GM23338 (cell line): ENCODE measurements at places on chromosomes 13 and 19. TPM values are rescaled to one million over a fixed set of nuclear protein-coding genes. Genes with fewer than 3 reads are reported as not detected.

Gene ZNF254
- 13.1 and 14.4 TPM in 2 replicates for polyA plus RNA-seq

Gene TNNT1
- 139 and 150 TPM in 2 replicates for polyA plus RNA-seq

Gene CLPTM1
- polyA plus RNA-seq, result 36.7 and 41.6 TPM in 2 replicates

Gene TEX26
- not detected in 2 replicates for polyA plus RNA-seq

Gene RAB3A
- polyA plus RNA-seq, result 20.3 and 24.1 TPM in 2 replicates

Gene PSG6
- 0.16 TPM in 1 of 2 replicates, not detected in the other for polyA plus RNA-seq

Gene SHISA2
- 17.9 and 18.2 TPM in 2 replicates for polyA plus RNA-seq

- H3K4me3 ChIP-seq, result no peak overlapping the region
- H3K27me3 ChIP-seq, result no peaks in the 10 kb centered on the region
- H3K27ac ChIP-seq, result no peak overlapping the region
Measured at GRCh38 chr13:77457966-77458365, 77.5 kb upstream of the SCEL start.

DNA sequence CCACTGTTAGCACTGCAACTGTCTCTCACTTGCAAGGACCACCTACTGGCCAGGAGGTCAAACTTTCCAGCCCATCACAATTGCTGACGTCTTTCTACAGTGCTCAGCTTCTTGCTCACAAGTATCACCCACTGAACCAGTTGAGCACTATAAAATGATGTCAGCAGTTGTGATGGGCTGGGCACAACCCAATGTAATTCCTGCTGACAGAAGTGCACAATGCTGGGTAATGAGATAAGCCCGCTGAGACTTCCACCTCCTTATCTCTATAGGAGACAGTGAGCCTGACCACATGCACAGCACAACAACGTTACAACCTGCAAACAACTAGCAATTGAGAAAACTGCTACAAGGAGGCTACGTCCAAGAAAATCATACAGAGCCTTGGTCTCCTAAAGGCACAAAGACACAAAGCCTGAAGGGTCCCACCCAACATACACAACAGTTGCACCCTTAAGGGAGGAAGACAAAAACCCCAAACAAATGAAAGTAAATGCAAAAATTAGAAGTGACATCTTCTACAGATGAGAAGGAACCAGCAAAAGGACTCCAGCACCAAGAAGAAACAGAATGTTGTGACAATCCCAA lies 273.2 kb downstream of the LIG4 start:
- H3K27ac ChIP-seq, result no peak overlapping the region
- H3K4me3 ChIP-seq, result no peak overlapping the region
- H3K27me3 ChIP-seq, result no peaks in the 10 kb centered on the region
- no peak for DNase-seq

DNA sequence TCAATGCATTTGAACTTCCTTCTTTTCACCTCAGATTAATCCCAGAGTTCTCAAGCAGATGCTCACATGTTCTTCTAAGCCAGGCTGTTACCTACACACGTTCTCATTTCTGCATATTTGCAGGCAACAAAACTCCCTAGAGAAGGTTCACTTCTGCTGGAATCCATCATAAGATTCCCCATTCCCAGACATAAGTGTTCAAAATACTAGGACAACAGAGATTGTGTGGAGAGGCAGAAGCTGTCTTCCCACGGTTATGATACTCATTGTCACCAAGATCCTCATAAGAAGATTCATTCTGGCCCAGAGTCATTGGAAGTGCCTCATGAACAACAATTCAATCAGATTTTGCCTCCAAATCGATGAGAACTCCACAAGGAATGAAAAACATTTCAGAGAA lies 931.6 kb upstream of the MIR17HG start:
- H3K27ac ChIP-seq, result no peak overlapping the region
- no peak for DNase-seq
- peaks cover 12% of the 10 kb centered on the region for H3K4me1 ChIP-seq
- no peak overlapping the region for H3K4me3 ChIP-seq
- no peaks in the 10 kb centered on the region for H3K27me3 ChIP-seq

DNA sequence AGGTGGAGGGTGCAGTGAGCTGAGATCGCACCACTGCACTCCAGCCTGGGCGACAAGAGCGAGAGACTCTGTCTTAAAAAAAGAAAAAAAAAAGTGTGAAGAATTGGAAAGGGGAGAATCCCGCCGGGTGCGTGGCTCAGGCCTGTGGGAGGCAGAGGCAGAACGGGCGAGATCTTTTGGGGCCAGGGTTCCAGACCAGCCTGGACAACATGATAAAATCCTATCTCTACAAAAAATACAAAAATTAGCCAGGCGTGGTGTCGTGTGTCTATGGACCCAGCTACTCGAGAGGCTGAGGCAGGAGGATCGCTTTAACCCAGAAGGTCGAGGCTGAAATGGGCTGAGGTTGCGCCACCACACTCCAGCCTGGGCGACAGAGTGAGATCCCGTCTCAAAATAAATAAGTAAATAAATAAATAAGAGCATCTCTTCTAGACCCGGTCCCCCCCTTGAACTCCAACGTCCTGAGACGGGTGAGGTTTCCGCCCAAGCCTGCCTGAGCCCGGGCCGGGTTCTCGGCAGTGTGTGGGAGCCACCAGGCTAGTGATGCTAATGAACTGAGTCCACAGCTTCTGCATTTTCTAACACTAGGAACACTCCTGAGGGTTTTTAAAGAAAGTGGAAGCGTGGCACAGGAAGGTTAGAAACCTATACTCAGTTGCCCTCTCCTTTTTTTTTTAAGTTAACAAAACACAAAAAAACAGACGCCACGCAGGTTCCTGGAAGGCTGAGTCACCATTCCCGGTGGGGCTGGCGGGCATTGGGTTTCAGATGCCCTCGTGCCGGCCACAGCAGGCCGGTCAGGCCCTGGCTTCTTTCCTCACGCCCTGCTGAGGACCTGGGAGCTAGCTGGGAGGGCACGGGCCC lies 22.0 kb downstream of the GPX4 start:
- H3K4me3 ChIP-seq, result no peak overlapping the region
- no peaks in the 10 kb centered on the region for H3K4me1 ChIP-seq
- no peaks in the 10 kb centered on the region for H3K36me3 ChIP-seq
- DNase-seq, result no peak
- no peaks in the 10 kb centered on the region for H3K27me3 ChIP-seq
- H3K27ac ChIP-seq, result no peak overlapping the region; the same call in 1 of the 2 replicates

DNA sequence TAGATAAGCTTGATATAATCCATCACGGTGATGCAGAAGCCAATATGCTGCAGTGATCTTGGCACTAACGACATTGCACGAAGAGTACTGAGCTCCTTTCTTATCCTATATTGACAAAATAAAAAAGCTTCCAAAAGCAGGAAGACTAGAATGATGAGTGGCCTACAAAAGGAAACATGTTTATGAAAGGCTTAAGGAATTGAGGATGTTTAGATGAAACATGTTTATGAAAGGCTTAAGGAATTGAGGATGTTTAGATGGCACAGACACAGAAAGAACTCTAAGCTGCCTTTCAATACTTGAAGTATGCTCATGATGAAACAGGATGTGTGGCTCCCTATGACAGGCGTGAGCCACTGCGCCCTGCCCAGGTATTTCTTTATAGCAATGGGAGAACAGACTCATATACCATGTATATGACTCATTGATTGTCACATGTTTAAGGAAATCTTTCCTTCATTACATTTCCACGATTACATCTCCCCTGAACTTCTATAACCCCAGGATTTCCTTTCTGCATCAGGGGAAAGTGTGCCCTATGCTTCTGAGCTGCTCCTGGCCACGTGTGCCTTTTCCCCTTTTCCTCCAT lies 690.8 kb upstream of the ARGLU1 start:
- no peak overlapping the region for H3K27ac ChIP-seq
- no peaks in the 10 kb centered on the region for H3K36me3 ChIP-seq
- no peak for DNase-seq
- H3K4me3 ChIP-seq, result no peak overlapping the region
- H3K4me1 ChIP-seq, result no peaks in the 10 kb centered on the region
- H3K27me3 ChIP-seq, result no peaks in the 10 kb centered on the region
